ENCODE measurements at places on chromosomes 11 and 22.

DNA sequence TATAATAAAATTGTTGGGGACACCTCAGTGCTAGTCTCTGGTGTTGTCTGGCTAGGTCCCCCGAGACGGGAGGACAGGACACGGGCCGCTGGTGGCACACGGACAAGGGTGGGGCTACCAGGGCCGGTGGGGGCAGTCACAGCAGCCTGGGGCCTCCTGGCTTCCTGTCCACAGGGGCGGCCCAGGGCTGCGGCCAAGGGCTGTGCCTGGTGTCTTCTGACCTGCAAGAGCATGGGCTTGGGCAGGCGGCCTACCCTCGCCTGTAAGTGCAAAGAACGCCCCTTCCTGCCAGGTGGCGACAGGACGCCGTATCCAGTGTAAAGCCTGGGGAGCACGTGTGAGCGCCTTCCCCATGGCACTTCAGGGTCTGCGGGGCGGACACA, 3.6 kb downstream of the LRFN4 start:
- no peak for DNase-seq

DNA sequence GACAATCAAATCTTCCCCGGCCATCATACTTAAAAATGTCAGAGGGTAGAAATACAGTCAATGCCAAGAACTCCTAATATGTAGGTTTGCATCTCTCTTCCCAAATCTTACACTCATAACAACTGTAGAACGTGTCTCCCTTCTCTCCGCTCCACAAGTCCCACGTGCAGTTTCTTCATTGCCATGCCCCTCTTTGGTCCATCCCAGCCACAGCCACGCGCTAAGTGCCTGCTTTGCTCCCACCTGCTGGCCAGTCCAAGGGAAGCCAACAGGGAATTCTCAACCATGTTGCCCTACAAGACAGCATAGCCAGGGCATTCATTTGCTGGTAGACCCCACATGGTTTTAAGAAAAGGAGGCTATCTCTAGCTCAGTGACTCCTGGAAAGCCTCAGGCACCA, 420.6 kb upstream of the ISX start:
- DNase-seq = no peak

- DNase-seq = no peak
Observed at GRCh38 chr11:76756341-76756741, 26.8 kb upstream of the TSKU start.

DNA sequence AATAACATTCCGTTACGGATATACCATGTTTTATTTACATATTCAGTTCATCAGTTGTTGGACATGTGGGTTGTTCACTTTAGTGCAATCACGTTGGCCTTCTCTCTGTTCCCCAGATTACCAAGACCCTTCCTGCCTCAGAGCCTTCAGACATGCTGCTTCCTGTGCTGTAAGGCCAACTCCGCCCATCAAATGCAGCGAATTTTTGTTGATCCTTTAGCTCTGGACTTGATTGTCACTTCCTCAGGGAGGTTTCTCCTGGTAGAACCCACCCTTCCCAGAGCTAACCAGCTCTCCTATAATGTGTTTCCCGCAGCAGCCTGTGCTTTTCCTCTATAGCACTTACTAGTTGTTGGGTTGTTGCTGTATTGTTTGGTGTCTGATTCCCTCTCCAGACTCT, 39.4 kb downstream of the SWAP70 start:
- DNase-seq = no peak

DNA sequence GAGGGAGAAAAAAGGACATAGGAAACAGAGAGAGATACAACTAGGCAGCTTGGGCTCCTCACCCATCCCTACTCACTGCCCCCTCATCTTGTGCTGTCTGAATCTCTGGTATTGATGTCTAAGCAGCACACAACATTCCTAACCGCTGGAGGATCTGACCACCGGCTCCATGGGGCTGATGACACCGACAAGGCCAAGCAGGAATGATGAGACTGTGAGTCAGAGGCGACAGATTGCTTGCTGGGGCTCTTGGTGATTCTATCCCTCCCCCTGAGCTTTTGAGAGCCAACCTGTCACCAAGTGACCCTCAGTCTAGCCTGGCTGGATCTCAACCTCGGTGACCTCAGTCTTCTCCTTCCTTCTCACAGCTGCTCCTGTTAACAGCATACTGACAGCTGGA, 13.8 kb downstream of the PAMR1 start:
- no peak for DNase-seq

DNA sequence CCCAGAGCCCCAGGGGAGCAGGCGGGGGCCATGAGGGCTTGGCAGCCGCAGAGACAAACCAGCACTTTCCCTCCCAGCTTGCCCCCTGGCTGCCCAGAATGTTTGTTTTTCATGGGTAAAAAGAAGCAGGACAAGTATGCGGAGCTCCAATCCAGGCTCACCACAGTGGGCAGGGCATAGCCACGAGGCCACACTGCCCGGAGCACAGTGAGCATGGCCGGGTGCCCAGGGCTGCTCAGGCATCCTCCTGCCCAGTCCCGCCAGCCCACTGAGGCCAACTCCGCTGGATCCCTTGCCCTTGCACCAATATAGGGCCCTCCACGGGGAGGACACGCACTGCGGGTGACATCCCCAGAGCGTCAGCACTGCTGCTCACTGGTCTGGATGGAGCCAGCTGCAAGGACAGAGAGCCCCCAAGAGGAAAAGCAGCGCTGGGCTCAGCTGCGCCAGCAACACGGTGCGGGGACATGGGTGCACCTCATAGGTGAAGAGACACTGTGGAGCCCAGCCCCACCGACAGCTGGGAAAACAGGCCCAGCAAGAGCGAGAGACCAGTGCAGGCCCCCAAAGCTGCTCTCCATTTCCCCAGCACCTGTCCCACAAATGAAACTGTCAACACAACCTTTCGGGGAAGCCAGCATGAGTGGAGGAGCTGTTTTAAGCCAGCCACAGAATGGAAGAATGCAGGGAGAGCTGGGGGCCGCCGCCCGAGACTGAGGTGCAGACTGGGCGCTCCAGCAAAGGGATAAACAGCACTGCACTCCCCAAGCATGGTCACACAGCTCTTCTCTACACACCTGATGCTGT, 24.8 kb downstream of the ARVCF start:
- DNase-seq = no peak

DNA sequence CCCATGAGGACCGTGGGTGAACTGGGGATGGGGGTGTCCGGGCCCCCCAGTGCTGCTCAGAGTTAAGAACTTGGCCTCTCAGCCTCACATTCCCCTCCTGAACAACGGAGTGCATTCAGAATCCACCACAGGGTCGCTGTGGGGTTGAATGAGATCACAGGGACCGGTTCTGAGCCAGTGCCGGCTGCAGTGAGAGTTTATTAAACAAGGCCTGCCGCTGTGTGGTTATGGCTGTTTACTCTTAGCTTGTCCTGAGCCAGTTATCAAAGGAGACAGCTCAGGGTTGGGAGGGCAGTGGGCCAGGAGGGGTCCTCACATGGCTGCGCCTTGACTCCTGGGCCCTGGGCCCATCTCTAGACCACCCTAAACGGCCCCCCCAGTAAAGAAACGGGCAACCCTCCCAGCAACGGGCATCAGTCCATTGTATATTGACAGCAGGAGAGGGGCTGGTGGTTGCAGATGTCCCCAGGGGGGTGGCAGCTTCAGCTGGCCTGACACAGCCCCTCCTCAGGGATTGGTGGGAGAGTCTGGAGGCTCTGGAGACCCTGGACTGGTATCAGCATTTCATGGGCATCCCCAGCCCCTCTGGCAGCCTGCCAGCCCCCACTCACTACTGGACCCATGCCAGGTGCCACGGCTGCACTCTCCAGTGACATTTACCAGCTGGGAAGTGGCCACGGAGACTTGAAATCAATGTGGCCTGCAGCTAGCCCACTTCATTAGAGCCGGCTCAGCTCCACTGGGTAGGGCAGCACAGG, 15.1 kb upstream of the CABP7 start:
- no peak for DNase-seq

DNA sequence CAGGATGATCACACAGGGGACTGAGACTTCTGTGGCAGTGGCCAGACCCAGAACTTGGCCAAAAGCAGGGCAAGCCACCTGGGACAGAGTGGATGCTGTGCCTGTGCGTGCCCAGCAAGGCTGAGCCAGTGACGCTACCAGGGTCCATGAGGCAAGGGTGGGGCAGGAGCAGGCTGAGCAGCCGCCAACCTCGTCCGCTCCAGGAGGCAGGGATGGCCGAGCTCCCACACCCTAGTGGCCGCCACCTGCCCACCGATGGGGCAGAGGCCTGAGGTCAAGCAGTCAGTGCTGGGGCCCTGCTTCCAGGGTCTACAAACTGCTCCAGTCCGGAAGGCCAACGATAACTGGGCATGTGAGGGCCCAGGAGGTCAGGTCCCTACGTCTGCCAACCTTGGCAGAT, 7.3 kb downstream of the KRTAP5-9 start:
- DNase-seq = no peak

DNA sequence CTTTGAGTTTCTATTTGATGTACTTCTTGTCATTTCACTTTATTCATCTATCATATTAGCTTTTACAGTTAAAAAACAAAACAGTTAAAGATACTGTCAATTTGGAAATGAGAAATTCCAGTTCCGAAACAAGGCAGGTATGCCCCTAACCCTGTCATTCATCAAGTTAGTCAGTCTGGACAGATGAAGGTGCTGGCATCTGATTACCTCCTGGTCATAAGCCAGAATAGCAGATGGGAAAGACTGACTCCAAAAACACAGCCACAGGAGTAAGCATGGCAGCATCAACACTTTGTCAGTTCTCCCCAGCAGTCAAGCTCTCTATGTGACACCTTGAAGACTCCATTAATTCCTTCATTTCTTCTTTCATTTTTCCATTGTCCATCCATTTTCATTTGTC, 4.3 kb downstream of the LRRC51 start:
- no peak for DNase-seq

- no peak for DNase-seq
Observed at GRCh38 chr11:6568191-6568918, 35.1 kb downstream of the RRP8 start.

DNA sequence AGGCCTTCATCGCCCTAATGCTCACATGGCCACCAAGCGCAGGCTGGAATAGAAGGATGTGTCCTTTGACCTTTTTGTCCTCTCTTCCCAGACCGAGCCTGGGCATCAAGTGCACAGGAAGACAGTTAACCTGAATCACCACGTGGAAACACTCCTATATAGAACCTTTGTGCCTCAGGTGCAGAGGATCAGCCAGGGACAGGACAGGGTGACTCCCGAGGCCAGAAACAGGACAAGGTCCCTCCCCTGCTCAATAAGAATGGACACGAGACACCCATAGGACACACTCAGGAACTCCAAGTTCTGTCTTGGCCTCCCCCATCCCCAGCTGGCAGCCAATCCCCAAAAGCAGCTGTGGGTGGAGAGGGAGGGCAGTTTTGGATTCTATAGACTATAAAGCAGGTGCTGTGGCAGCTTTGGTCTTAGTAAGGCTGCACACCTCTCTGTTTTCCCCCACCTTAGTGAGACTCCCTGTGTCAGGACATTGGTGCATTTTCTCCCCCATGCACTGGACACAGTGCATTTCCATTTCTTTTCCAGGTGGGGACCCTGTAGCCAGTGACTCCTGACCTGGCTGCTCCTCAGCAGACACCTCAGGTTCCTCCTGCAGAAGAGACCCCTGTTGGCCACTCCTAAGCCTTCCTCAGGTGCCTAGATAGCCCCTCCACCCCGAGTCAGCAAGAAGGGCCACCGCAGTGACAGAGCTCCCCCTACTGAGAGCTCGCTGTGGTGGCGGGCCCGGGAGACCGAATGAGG, 43.6 kb upstream of the POU2AF1 start:
- no peak for DNase-seq

DNA sequence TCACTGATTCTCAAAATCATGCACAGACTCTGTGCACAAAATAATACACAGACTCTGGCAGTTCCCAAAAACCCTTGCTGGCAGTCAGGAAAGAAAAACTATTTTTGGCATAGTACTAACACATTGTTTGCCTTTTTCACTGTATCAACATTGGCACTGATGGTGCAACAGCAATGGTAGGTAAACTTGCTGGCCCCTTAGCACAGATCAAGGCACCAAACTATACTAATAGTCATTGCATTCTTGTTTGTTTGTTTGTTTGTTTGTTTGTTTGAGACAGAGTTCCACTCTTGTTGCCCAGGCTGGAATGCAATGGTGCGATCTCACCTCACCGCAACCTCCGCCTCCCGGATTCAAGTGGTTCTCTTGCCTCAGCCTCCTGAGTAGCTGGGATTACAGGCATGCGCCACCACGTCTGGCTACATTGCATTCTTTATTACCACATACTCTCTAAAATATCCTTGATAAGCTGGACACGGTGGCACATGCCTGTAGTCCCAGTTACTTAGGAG, 81.0 kb upstream of the SLC6A5 start:
- no peak for DNase-seq

GRCh38 chr11:110606415-110606814, 105.8 kb downstream of the ARHGAP20 start:
- no peak for DNase-seq

DNA sequence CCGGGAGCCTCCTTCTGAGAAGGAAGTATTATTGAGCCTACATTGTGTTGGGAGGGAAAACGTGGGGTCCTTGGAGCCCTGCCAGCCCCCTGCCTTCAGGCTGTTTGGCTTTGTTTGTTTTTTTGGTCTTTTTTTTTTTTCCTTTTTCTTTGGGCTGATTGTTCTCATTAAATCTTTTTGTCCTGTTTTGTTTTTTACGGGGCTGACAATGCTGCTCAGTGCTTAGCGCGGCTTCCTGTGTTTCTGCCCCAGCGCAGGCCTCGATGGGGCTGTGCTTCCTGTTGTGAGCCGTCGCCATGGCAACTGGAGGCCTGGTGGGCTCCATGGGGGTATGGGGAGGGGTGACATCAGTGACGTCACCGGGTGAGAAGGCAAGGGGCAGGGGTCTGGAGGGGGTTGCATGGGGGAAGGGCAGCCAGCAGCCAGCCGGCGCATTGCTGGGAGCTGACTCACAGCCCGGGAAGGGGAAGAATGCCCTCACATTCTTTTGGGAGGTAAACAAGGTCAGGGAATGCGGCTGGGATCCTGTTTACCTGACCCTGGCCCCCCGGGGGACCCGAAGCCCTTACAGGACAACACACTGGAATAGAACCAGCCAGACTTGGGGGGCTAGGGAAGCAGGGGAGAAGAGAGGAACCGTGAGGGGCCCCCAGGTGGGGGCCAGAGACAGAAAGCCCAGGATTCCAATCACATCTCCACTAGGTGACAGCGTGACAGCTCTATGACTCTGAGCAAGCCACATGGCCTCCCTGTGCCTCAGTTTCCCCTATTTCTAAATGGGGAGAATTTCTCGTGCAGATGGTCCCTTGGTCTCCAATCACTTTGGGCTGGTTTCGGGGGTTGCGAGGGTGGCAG, 22.2 kb upstream of the CBX7 start:
- DNase-seq = peak; percentile 79

GRCh38 chr11:134386945-134387344, 25.1 kb downstream of the B3GAT1 start:
- no peak for DNase-seq

- DNase-seq = no peak
Observed at GRCh38 chr11:112522536-112522935, 261.9 kb upstream of the PLET1 start.

- no peak for DNase-seq
Observed at GRCh38 chr11:9362393-9362863, 22.0 kb upstream of the IPO7 start.

- no peak for DNase-seq
Observed at GRCh38 chr11:1959786-1960185, 12.7 kb downstream of the MRPL23 start.

- no peak for DNase-seq
Observed at GRCh38 chr11:33134276-33134675, 27.0 kb downstream of the CSTF3 start.

- no peak for DNase-seq
Observed at GRCh38 chr11:115226556-115226955, 277.7 kb downstream of the CADM1 start.
